ENCODE measurements at places on chromosomes 16 and 17. TPM values are rescaled to one million over a fixed set of nuclear protein-coding genes. Genes with fewer than 3 reads are reported as not detected.

DNA sequence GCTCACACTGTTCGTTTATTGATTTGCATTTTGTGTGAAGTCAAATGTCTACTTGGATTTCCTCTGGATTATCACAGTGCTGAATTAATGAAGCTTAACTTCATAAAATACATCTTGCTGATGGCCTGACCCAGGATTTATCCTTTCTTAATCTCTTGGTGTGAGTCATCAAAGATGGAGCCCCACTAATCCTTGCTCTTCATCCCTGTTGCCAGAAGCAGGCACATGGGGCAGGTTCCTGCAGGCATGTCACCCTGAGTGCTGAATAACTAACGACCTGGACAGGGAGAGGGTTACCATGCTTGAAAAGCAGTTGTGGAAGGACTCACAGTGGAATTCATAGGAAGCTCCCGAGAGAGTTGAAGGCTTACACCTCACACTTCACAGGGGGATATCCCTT, 56.0 kb upstream of the FA2H start:
- DNase-seq, result no peak

- peak; percentile 8 for DNase-seq
Observed at GRCh38 chr16:50842589-50842988, 100.7 kb downstream of the CYLD start.

DNA sequence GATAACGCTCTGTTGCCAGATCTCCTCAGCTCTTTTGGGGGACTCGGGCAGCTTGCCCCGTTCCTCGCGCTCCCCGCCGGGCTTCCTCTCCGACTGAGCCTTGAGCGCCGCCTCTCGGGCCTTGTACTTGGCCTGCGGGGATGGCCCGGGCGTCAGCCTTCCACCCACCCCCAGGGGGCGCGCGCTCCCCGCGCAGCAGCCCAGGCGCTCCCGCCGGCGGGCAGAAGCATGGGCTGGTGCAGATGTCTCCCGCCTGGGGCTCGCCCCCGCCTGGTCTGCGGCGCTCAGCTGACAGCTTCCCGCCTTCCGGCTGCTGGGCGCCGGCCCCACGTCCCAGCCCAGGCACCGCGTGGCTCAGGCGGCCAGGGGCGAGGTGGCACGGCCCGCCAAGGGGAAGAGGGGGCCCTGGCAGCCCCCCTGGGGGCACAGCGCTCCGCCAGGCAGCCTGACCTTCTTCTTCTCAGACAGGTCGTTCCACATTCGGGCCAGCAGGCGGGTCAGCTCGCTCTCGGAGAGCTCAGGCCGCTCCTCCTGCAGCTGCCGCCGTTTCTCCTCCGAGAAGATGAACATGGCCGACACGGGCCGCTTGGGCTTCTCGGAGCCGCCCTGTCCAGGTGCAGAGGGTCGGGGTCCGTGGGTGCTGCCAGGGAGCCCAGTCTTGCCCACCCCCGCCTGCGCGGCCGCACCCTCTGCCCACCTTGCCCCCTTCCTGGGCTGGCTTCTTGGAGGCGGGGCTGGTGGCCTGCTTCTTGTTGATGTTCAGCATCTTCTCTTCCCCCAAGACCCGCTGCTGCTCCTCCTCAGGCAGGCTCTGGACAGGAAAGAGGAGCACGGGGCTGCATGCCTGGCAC, 8.9 kb downstream of the UBTF start:
- DNase-seq, result peak; percentile 98

GRCh38 chr17:41865596-41865893, 322 bp upstream of the KLHL11 start:
- no peak for DNase-seq

GRCh38 chr17:19877364-19877945, 9.7 kb upstream of the ULK2 start:
- no peak for DNase-seq

The GRAP gene
- 0.55 TPM for total RNA-seq

DNA sequence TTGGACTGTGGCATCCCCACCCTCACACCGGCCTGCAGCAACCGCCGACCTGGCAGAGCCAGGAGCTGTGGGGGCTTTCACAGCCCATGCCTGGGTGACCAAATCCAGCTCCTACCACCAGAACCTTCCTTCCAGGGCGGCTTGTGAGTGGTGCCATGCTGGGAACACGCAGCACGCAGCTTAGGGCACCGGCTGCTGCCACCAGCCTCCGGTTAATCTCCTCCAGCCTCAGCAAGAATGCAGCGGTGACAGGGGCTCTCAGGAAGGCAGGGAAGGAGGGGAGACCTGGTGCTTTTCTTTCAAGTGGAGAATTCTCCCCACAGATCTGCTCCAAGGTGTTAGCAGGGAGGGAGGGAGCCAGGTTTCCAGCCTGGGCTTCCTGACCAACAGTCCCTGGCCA, 32.3 kb upstream of the ANKRD40CL start:
- DNase-seq, result no peak

DNA sequence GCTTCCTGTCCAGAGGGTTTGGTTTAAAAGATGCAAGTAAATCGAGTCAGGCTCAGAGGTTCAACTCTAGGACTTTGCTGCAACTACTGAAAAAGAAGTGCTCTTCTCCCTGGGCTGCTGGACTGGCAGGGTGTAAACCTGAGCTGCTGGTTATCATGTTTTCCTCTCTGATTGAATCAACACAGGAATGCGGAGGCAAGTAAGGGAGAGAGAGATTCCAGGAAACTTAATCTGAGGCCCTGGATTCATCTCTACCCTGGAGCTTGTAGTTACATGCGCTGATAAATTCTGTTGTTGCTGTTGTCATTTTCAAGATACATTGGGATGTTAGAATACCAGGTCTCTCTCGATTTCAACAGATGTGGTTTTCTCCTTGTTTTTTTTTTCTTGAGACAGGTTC, 8.2 kb upstream of the HS3ST3A1 start:
- no peak for DNase-seq

The CCL16 gene
- total RNA-seq, result not detected

GRCh38 chr17:72665852-72666851, 426.3 kb downstream of the SLC39A11 start:
- no peak for DNase-seq

All from H9 (cell line).